ENCODE measurements at places on chromosomes 3 and 15.
A peak's percentile ranks its signal among the peaks of the same experiment; 100 is the strongest.

DNA sequence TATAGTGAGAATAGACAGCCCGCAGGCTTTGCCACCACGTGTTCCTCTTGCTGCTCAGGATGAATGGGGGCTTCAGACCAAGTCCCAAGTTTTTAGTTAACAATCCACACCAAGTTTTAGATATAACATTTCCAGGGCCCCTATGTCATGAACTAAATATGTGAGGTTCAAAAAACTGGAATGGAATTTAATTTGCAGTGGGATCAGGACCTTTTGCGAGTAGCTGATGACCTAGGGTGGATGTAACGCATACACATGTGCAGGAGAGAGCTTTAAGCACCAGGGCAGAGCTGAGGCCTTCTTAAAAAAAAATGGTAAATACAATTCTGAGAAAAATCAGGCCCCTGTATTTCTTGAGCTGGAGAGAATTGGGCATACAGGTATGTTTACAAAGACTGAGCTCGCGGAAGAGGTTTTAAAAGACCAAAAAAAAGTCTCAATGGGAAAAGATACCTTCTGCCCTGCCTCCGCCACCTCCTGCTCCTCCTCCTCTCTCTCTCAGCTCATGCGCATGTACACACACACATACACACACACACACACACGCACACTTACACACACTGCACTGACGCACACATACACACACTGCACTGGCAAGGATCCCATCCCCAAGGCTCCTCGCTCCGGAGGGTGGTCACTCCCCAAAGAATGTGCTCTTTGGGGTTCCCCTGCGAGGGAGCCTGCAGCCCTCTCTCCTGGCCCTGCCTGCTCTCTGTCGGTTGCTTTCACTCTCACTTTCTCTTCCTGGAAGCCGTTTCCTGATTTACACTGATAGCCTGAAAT lies 48.2 kb upstream of the IGF1R start:
- no peak for DNase-seq

DNA sequence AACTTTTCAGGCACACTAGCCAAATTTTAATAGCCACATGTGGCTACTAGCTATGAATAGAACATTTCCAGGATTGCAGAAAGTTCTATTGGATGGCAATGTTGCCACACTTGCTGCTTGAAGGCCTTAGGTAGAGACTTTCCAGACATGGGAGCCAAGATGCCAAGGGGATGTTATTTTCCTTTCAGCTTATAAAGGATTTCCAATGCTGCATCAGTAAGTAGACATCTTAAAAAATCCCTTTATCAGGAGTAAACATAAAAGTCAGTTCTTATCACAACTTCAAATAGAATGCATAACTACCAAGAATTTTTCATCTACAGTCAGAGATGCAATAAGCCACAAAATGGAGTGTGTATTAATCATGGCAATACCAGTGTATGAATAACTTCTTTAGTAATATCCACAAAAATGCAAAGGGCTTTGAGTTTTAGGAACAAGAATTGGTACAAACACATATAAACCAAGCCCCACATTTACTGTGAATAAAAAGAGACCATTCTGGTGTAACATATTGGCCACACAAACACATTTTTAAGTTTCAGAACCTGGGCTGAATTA lies 457.1 kb upstream of the ADAMTS9 start:
- no peak for DNase-seq

- DNase-seq, result no peak
Measured at GRCh38 chr3:146536681-146537080, 7.7 kb downstream of the PLSCR1 start.

DNA sequence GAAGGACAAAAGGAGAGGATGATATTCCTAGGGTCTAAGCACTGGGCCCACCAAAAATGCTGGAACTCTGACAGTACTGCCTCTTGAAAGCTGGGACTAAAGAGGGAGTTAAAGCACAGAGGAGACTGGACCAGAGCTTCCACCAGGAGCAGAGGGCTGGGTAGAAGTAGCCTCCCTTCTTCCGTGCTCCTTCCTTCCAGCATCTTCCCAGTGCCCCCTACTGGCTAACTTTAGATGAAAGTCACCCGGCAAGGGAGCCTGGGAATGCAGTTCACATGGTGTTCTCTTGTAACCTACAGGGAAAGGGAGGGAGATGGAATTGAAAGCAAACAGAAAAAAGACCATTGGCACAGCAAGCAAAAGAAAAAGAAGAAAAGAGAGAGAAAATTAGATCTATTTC lies 106.1 kb upstream of the COL8A1 start:
- no peak for DNase-seq

DNA sequence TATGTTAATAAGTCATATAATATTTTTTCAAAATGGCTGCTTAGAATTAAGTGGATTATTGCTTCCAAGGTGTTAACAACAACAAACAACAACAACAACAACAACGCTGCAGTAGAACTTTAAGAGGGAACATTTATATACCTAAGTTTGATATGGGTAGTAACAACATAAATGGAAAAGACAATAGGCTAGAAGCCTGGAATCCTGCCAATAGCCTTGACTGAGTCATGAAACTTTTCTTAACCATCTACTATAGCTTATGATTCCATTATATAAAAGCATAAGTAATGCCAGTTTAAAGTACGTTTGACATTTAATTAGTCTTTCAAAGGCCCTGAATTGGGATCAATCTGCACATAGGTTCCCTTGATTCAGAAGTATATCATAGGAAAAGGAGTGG lies 31.2 kb downstream of the SATB1 start:
- DNase-seq, result no peak

DNA sequence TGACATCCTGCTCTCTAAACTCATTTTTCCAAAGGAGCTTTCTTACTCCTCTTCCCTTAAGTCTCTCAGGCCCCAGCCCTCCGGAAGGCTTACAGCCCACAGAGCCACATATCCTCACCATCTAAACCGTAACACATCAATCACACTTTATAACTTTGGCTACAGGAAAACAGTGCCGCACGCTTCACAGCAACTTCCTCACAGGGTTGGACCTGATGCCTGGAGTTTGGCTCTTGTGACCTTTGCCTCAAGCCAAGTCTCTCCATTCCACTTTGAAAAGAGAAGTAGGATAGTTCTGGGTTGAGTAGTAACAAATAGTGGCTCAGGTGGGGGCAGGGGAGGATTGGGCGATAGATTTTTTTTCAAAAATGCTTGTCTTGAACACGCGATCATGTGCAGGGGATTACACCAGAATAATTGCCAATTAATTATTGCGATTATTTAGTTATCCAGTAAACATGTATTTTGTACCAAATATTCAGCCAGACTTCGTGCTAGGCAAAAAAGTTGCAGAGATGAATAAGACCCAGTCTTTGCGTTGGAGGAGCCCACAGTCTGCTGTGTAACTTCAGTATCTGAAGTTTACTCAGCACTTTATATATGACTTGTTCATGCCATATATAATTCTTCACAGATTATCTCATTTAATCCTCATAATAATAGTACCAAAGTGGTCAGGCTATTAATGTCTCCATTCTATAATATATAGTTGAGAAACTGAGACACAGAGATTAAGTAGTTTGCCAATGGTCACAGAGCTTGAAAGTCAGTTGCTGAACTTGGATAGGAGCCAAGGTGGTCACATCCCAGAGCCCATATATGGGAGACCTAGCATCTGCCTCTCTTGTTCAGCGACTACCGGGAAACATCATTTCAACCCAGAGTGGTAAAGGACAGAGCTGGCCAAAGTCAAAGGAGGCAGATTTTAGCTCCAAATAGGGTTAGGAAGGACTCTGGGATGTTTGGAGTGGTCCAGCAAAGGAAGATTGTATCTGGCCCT lies 2.4 kb upstream of the ETV5 start:
- DNase-seq, result no peak

GRCh38 chr3:128111147-128111546 lies 12.5 kb downstream of the RUVBL1 start:
- no peak for DNase-seq

DNA sequence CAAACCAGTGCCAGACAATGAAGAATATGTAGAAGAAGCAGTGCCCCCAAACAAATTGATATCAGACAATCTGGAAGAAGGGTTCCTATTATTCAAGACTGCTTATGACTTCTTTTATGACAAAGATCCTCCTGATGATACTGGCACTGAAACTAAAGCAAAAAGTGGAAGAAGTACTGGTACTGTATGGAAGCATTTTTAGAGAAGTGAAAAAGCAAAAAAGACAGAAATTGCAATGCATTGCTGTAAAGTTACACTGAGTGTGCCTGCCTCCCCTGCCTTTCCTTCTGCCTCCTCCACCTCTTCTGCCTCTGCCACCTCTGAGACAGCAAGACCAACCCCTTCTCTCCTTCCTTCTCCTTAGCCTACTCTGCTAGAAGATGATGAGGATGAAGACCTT lies 167.6 kb downstream of the PLCL2 start:
- DNase-seq, result no peak

GRCh38 chr15:95875121-95875643 lies 455.3 kb upstream of the NR2F2 start:
- DNase-seq, result no peak

DNA sequence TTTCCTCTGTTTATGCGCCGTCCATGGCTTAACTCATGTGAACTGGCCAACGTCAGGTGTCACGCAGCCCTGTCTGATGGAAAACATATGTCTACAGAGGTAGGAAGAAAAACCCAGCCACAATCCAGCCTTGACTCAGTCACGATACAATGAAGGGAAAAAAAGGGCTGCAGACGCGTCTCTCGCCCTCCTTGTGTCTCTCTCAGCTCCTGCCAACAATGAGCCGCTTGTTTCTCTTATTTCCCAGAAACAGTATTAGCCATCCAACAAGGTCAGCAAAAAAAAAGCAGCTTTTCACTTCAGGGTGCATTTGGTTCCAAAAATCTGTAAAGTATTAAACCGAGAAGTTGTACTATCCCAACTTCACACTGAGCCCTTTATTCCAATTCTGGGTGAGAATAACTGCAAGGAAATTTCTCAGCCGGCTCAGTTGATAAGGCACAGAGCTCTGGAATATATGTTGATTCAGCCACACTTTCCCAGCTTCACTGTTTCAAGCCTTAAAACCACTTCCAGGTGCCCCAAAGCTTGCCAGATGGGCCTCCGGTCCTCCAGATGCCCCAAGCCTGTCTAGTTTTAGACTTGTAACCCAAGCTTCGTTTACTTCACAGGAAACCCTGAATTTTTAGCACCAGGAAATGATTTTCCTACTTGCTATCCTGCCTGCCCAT lies 79.4 kb downstream of the TM4SF4 start:
- DNase-seq, result no peak

DNA sequence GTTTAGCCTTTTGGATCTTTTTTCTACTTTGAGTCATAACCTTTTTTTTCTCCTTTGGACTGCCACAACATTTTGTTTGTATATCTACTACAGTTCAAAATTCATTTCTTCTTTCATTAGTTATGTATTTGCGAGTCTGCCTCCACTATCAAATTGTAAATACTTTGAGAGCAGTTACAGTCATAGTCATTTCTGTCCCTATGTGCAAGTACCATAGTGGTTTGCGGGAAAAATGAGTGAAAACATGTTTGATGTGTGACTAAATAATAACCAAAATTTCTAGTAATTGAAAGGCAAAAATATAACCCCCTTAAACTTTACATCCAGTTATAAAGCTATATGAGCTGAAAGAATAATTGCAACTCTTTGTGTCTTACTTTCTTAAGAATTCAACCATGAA lies 45.8 kb upstream of the CCDC50 start:
- DNase-seq, result no peak

GRCh38 chr3:152396867-152397266 lies 128.1 kb downstream of the MBNL1 start:
- DNase-seq, result no peak

- no peak for DNase-seq
Measured at GRCh38 chr15:55518641-55519040, 10.6 kb upstream of the DNAAF4 start.

DNA sequence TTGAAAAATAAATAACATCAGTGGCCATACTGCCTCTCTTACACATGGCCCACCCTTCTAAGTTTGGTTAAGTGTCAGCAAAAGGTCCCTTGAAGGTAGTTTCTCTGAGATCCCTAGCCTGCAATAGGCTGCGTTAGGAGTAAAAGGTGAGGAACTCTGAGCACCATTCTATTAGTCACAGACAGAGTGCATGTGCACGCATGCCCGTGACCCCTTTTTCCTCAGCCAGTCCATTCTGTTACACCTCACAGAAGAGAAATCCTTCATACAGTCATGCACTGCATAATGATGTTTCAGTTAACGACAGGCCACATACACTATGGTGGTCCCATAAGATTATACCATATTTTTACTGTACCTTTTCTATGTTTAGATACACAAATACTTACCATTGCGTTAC lies 12.5 kb downstream of the RCCD1 start:
- no peak for DNase-seq

DNA sequence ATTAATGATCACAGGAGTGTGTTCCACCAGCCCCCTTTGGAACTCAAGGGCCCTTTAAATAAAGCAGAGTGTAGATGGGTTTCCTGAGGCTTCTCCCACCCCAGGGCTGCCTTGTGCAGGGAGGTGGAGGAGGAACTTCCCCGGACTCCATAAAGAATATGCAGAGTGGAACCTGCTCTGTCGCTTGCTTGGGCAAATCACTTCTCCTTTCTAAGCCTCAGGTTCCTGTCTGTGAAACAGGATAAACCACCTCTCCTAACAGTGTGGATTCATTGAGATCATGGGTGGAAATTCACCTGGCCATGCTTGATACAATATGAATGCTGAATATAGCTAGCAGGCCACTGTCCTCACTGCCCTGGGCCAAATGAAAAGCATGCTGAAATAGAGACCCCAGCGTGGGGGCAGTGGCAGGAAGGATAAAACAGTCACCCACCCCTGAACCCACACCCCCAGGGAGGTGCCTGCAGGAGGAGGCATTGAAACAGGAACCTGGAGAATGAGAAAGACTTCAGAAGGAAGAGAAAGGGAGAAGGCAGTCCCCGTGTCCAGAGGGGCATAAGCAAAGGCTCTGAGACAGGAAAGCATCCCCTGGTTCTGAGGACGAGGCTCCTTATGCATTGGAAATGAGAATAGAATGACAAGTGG lies 41.1 kb upstream of the CHRNB4 start:
- DNase-seq, result no peak

DNA sequence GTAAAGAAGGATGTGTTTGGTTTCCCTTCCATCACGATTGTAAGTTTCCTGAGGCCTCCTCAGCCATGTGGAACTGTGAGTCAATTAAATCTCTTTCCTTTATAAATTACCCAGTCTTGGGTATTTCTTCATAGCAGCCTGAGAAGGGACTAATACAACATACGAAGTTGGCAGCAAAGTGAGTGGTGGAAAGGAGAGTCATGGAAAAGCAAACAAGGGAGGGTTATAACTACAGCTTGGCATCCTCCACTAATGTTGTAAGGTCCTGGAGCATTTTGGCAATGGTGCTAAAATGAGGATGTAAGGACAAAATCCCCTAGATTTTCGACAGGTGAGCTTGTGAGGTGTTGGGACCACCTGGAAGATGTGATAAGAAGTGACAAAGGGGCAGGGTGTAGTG lies 5.8 kb upstream of the TMEM41A start:
- no peak for DNase-seq

- DNase-seq, result no peak
Measured at GRCh38 chr15:31161951-31162350, 60.4 kb upstream of the TRPM1 start.

GRCh38 chr15:78216276-78217104 lies 17.9 kb downstream of the ACSBG1 start:
- DNase-seq, result no peak

GRCh38 chr3:152737021-152737908 lies 97.7 kb upstream of the P2RY1 start:
- DNase-seq, result peak; percentile 75

Measured in NK-92 treated with Interleukin-12 subunit alpha and Interleukin-12 subunit beta, amount 100 ng/mL, for 24 hours (cell line).